ENCODE measurements at places on chromosomes 5 and 9.
A peak's percentile ranks its signal among the peaks of the same experiment; 100 is the strongest.

DNA sequence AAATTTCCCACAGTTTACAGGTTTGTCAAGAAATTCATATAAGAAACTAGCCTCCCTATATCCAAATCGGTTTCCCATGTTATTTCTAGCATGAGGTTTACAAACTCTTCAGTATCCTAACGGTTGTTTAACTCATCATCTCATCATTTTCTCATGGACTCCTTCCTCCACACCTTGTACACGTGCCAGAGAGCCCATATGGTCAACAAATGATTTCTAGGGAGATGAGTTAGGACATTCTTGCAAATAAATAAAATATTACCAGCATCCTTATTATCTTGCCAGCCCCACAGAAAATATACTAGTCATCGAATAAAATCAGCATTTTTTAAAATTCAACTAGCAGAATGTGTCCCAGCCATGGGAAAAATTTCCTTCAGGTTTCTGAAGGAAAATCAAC is 285.2 kb downstream of the EBF1 start:
- no peak for DNase-seq

- DNase-seq, result no peak
Observed at GRCh38 chr9:105332471-105332870, 88.0 kb downstream of the SLC44A1 start.

GRCh38 chr5:94505327-94506068 is 112.9 kb downstream of the KIAA0825 start:
- no peak for DNase-seq

DNA sequence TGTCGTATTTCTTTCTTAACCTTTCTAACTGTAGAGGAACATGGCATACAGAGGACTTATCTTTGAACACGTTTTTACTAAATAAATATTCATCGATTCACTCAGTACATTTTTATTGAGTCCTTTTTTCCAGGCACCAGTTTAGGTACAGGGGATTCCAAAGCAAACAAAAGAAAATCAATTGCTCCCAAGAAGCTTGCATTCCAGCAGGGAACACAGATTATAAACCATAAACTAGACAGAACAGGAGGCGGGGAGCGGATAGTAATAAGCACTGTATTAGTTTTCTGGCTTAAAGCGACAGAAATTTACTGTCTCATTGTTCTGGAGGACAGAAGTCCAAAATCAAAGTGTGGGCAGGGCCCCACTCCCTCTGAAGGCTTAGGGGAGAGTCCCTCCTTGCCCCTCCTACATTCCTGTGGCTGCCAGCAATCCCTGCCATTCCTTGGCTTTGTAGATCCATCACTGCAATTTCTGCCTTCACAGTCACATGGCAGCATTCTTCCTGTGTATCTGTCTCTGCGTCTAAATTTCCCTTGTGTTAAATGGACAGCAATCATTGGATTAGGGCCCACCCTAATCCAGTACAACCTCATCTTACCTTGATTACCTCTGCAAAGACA is 115.5 kb downstream of the COL23A1 start:
- DNase-seq, result no peak

DNA sequence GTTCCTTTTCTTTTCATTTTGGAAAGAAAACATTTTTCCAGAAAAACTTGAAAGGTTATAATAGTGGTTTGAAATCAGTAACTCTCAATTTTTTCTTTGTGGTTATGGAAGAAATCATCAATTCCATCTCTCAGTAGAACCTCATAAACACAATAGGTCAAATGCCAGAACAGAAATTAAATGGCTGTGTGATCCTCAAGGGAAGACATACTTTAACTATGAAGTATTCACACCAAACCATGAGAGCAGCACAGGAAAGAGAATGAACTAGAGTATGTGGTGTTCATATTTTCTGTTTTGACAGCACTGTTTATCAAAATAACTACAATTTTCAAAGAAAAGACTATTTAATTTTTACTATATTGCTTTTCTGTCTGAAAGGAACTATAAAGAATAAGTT is 29.7 kb upstream of the EFNA5 start:
- DNase-seq, result no peak

GRCh38 chr5:142808878-142809598 is 38.9 kb downstream of the ARHGAP26 start:
- peak; percentile 35 for DNase-seq
